Activated CD4-positive, alpha-beta memory T cell treated with anti-CD3 and anti-CD28 coated beads for 36 hours (primary cell): ENCODE measurements at places on chromosomes 2 and 18.

DNA sequence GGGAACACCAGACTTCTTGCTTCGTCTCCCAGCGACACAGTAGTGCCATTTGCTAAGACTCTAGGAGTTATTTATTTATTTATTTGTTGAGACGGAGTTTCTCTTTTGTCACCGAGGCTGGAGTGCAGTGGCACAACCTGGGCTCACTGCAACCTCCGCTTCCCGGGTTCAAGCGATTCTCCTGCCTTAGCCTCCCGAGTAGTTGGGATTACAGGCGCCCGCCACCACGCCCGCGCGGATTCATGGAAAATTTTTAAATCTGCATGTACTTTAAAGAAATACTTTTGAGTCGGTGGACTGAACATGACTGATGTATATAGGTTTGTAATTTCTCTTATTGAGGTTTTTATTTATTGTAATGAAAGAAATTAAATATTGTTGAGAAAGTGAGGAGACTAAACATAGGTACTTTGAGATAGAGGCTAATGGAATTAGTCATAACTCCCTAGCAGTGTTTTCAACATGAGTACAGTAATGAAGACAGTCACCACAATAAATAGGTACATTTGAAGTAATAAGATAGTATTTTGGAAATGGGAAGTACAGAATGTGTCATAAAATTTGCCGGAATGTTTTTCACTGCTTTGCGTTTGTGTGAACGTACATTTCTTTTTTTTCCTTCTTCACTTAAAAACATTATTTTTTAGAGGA, 983 bp downstream of the MTX2 start:
- no peak for DNase-seq

GRCh38 chr2:143649226-143649740, 520.1 kb downstream of the ARHGAP15 start:
- DNase-seq: no peak

- DNase-seq: no peak
These were observed 116.7 kb upstream of the CHST9 start for GRCh38 chr18:27301615-27302378.

DNA sequence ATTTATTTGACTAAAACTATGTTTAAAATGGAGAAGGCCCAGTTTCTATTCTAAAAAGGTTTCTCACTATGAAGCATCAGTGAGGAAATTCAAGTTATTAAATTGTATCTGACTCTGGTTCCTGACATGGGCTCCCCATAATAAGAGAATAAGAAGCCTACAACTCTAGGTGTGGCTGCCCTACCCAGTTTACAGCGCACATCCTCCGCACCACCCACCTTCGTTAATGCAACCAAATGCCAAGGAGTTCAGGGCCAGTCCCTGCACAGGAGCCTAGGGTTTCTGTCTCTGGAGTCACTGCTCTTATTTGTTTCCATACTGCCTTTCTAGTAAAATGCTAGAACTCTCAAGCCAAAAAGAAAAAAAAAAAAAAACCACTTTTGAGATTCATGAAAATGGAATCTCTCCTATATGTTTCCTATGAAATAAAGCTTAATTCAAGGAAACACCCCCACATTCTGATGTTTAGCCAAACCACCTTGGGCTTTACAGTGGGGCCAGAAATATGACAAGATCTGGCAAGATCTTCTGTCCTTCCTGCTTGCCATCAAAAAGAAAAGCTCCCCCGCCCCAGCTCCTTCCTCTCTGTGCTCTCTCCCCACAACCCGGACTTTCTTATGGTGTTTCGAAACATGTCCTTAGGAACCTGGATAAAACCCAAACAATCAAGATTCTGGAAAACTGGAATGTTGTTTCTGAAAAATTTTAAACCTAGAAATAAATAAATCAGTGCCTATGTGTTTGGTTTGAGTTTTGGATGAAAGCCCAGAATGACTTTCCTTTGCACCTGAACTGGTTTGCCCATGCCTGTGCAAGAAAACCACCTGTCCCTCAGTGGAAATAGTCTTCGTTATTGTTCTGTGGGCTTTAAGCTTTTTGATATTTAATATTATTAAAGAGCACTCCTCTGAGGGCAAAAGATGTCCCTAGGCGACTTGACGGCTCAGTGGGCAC, 136.7 kb downstream of the SP3 start:
- DNase-seq: no peak

DNA sequence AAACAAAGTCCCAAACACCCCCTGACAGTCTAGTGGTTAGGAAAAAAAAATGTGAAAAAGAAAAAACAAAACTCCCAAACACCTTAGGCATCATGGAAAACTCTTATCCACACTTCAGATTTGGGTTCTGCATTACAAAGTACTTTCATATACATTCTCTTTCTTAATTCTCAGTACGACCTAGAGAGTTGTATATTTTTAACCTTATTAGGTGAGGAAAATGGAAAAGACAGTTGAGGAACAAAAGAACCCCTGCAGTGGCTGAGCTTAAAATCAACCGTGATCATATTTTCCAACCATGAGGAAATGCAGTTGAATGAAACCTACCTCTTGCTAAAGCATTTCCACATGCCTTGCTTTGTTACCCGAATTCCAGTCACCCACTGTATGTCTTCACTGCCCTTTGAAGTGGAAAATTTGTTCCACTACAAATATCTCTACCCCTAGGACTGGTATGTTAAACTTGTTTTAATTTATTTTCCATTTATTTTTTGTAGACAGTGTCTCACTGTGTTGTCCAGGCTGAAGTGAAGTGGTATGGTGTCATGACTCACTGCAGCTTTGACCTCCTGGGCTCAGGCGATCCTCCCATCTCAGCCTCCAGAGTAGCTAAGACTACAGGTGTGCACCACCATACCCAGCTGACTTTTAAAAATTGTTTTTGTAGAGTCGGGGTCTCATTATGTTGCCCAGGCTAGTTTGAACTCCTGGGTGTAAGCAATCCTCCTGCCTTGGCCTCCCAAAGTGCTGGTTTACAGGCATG, 56.9 kb upstream of the LPIN2 start:
- DNase-seq: no peak

DNA sequence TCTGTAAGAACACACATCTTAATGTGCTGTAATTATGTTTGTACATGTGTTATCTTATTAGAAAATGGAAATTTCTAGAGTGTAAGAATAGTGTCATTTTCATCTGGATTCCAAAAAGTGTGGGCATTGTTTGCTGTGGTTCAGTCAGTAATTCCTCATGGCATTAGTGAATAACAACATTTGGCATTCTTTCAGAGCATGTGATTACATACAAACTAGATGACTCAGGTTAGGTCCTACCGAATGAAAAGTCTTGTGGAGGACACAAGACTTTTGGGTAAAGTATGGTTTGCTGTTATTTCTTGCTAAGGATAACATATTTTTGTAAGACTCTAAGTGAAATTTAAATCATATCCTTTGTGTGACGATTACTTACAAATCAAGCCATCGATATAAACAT, 593.1 kb upstream of the NRXN1 start:
- no peak for DNase-seq

GRCh38 chr2:226687641-226688253, 111.9 kb downstream of the IRS1 start:
- no peak for DNase-seq

- DNase-seq: no peak
These were observed 1.6 kb upstream of the STK17B start for GRCh38 chr2:196172951-196173350.

GRCh38 chr18:21955757-21956652, 213.4 kb upstream of the GATA6 start:
- peak; percentile 82 for DNase-seq

DNA sequence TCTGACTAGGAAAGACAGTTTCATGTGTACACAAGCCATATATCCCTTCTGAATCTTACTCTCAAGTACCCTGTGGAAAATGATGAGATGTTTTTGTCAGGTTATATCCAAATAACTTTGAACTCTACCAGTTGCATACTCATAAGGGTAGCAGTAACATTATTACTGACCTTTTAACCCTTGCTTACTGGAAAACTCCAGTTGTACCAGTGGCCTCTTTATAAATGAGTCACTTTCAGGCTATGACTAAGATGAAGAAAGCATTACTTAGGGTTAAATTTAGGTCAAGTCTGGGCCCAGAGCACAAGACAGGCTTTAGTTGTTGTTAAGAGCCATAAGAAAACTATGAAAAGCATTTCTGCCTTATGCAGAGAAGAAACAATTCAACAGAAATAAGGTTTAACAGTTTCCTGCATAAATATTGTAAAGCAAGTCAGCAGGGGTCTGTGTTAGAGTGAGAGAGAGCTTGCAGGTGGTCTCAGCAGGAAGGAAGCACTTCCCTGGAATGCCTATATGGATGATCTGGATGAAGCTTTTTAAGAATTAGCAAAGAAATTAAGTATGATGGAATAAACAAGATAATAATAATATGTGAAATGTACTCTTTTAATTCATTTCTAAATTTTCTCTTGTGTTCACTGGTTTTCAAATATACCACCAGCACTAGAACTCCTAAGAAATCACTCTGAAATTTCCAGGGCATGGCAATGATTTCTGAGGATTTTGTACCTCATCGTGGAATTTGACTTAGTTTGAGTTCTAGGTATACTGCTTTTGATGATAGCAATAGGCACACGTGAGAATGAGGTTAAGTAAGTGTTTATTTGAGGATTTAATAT, 126.6 kb downstream of the UBE2E3 start:
- peak; percentile 28 for DNase-seq

GRCh38 chr2:192298664-192299063, 103.9 kb upstream of the TMEFF2 start:
- no peak for DNase-seq

DNA sequence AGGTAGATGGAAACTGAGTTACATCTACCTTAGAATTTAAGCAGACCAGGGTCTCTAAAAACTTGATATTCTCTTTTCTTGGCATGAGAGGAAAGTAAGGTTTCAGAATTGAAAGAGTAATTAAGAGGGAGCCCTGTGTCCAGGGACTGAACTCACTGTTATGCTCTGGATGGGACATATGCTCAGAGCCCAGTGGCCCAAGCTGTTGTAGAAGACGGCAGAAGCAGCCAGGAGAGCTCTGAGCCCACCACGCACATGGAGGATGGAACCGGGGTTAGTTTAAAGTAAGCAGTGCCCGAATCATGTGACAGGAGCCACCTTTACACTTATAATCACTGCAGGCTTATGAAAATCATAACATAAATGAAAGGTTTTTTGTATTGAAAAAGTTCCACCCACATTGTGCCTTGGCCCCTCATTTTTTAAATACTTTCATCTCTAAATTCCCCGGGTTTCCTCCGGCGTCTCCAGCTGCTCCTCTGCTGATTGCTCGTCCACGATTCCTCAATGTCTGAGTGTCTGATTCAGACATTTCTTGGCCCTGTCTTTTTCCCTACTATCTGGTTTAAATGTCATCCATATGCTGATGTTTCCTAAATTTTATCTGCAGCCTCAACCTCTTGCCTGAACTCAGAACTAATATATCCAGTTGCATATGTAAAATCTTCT, 36.1 kb upstream of the SPTBN1 start:
- no peak for DNase-seq

DNA sequence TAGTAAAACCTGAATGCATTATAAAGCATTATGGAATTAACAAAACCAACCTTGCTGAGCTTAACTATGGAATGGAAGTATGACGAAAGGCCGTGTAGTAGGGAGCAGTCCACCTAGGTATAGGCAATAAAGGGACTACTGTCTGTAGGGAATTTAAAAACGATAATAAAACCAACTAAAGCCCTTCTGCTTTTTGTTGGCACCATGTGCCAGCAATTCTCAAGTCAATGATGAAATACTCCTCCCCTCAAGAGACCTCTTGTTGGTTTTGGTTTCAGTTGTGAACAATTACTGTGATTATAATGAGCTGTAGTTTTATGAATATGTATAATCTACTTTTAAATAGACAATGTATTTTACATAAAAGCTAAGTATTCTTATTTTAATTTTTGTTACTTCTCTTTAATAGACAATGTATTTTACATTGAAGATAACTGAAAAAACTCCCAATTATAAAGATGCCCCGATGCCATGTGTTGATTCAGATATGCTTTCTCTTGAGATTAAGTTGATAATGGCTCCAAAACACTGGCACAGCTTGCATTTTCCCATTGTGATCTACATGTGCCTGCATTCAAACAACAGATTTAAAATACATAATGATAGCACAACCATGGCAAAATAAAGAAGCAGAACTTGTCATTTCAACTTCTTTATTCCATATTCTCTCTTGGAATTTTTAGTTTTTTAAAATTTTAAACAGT, 55.5 kb upstream of the ZDBF2 start:
- DNase-seq: no peak

DNA sequence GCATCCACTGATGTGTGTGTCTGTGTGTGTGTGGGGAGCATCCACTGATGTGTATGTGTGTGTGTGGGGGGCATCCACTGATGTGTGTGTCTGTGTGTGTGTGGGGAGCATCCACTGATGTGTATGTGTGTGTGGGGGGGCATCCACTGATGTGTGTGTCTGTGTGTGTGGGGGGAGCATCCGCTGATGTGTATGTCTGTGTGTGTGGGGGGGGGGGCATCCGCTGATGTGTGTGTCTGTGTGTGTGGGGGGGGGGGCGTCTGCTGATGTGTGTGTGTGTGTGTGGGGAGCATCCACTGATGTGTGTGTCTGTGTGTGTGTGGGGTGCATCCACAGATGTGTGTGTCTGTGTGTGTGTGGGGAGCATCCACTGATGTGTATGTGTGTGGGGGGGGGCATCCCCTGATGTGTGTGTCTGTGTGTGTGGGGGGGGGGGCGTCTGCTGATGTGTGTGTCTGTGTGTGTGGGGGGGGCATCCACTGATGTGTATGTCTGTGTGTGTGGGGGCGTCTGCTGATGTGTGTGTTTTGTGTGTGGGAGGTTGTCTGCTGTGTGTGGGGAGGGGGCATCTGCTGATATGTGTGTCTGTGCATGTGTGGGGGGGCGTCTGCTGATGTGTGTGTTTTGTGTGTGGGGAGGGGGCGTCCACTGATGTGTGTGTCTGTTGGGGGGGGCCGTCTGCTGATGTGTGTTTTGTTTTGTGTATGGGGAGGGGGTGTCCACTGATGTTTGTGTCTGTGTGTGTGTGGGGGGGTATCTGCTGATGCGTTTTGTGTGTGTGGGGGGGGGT, 125.9 kb downstream of the NFATC1 start:
- peak; percentile 18 for DNase-seq

DNA sequence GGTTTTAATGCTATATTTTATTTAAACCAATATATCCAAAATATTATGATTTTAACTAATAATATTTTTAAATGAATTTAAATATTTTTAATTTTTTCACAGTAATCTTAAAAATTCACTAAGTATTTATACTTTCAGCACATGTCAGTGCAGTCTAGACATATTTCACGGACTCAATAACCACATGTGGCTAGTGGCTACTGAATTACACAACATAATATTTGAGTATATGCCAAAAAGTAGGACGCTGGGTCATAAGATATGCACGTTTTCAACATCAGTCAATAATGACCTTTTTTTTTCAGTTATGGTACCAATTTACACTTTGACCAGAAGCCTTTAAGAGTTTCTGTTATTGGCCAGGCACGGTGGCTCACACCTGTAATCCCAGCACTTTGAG, 117.7 kb downstream of the GFPT1 start:
- DNase-seq: no peak

- no peak for DNase-seq
These were observed 37.1 kb downstream of the NEMP2 start for GRCh38 chr2:190497428-190497827.

GRCh38 chr2:215363461-215364156, 51.8 kb downstream of the ATIC start:
- no peak for DNase-seq
